D721Med (cell line): ENCODE measurements at places on chromosomes 12 and 14.

DNA sequence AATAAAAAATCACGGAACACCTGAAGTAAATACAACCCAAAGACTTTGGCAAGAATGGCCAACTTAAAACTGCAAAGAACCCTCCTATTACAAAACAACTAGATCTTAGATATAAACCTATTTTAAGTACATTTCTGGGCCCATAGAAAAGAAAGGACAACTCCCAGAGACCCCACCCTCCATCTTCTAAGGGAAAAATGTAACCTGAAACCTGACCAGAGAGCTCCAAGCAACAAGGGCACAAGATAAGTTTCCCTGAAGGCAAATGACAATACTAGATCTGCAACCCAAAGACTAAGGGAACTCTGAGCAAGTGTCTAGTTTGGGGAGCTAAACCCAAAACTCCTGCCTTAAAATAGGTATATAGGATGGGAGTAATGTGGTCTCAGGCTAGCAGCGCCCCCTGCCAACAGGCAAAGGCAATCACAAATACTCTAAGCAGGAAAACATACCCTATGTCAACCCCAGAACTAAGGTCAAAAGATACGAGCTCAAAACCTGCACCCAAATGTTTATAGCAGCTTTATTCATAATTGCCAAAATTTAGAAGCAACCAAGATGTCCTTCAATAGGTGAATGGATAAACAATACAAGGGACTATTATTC, 218.9 kb downstream of the ITPR2 start:
- DNase-seq, result no peak

DNA sequence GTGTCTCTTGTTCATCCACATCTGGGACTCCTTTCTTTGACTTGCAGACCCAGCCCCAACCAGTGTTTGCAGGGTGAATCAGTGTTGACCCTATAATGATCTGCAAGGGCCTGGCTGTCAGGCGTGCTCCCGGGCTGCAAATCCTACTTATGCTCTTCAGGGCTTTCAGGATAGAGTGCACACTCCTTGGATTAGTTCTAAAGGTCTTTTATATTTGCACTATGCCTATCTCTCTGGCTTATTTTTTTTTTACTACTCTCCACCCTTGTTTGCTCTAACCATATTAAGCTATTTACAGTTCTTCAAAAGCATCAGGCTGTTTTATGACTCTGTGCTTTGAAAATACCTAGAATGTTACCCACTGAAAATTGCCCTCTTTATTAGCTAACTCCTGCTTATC, 4.3 kb upstream of the PRICKLE1 start:
- no peak for DNase-seq

GRCh38 chr12:6312529-6313325, 2.2 kb downstream of the PLEKHG6 start:
- no peak for DNase-seq

- DNase-seq, result no peak
Measured at GRCh38 chr12:6276956-6277620, 33.4 kb upstream of the PLEKHG6 start.

- DNase-seq, result no peak
Measured at GRCh38 chr12:129672110-129672509, 231.7 kb downstream of the TMEM132D start.

DNA sequence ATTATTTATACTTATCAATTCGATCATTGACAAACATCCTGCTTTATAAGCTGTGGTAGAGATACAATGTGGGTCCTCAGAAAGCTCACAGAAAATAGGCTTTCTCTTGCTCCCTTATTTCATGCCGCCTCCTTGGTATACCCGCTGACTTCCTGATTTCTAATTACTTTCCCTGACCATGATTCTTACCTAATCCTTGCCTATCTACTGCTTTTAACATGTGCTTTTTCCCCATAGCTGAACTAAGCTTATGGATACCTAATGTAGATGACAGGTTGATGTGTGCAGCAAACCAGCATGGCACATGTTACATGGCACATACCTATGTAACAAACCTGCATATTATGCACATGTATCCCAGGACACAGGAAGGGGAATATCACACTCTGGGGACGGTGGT, 65.1 kb downstream of the ITPR2 start:
- no peak for DNase-seq

GRCh38 chr14:99043756-99044155, 228.2 kb downstream of the BCL11B start:
- DNase-seq, result no peak

- no peak for DNase-seq
Measured at GRCh38 chr12:77406219-77406905, 341.0 kb upstream of the E2F7 start.

GRCh38 chr12:19390051-19390598, 49.2 kb upstream of the AEBP2 start:
- DNase-seq, result no peak

GRCh38 chr12:96850676-96851075, 56.4 kb upstream of the NEDD1 start:
- no peak for DNase-seq

GRCh38 chr12:24014915-24015832, 65.7 kb upstream of the SOX5 start:
- DNase-seq, result no peak

GRCh38 chr12:125169870-125170269, 104.6 kb downstream of the AACS start:
- DNase-seq, result no peak

DNA sequence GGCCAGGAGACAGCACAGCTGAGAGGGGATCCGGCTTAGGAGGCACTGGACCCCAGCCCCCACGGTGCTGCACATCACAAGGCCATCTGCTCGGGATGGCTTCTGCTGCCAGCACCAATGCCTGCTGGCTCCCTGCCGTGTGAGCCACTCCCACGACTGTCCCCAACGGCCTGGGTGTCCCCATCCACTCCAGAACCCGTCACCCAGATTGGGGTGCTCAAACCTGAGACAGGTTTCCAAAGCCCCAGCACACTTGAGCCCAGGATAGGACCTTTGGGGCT, 102.4 kb downstream of the RFLNA start:
- DNase-seq, result peak; percentile 69

GRCh38 chr12:80064269-80064668, 35.1 kb upstream of the OTOGL start:
- DNase-seq, result no peak

DNA sequence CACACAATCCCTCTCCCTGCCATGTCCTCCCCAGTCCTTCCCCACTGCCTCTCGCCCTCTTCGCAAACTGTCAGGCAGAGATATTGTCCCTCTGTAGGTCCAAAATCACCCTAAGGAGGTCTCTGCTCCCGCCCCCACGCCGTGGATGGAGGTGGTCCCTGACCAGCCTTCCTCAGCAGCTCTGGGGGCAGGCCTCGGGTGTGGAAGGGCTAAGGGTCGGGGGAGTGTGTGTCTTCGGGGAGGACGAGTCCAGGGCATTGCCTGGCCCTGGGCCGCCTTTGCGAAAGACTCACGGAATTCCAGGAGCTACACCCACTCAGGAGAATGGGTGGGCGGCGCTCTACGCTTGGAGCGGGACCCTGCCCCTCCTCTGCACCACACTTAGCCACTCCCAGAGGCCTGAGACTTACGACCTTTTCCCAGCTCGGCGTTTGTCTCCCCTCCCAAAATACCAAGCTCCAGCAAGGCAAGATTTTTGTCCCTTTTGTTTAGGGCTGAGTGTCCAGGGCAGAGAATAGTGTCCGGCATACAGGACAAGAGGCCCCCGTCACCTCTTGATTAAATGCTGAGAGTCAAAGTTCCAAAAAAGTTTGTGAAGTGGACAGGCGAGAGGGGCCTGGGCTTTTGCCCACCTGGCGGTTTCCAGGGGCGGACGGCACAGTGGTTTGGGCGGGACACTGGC, 881 bp downstream of the PYGL start:
- DNase-seq, result no peak

GRCh38 chr12:110677206-110677911, 11.6 kb downstream of the HVCN1 start:
- DNase-seq, result no peak

GRCh38 chr12:72346363-72346944, 74.3 kb downstream of the TRHDE start:
- no peak for DNase-seq

- no peak for DNase-seq
Measured at GRCh38 chr12:24424889-24425600, 475.6 kb upstream of the SOX5 start.

- no peak for DNase-seq
Measured at GRCh38 chr12:54988402-54989054, 4.0 kb upstream of the TESPA1 start.

DNA sequence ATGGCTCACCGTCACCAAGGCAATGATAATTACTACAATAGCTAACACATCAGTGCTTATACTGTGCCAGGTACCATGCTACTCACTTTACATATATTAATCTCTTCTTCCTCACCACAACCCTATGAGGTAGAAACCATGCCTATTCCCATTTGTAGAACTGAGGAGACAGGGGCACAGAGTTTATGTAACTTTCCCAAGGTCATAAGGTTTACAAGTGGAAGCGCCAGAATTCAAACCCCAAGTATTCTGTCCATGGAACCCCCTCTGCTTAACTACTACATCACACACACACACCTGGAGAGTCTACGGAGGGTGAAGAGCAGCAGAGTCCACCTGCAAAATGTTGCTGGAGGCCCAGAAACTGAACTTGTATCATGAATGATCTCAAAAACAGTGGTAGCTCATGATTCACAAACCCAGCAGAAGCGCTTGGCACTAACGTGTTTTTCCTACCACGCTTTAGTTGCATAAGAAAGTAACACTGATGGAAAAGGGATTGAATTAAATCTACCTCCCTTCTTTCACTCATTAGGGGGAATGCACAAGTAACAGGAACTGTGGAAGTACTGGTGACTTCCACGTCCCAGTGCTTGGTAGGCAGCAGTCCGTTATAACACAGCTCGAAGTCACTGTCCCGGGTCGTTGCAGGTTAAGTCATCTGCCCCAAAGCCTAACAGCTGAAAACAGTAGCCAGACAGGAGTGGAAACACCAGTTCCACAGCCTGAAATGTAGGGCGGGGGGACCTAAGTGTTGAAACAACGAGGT, 2.0 kb downstream of the ITPR2 start:
- no peak for DNase-seq

- no peak for DNase-seq
Measured at GRCh38 chr12:74896186-74896585, 313.5 kb downstream of the KCNC2 start.

- DNase-seq, result no peak
Measured at GRCh38 chr12:104750061-104750460, 208.0 kb downstream of the SLC41A2 start.

- no peak for DNase-seq
Measured at GRCh38 chr14:45204241-45204640, 48.8 kb downstream of the MIS18BP1 start.

GRCh38 chr12:110379631-110380030, 23.9 kb downstream of the ANAPC7 start:
- no peak for DNase-seq

- no peak for DNase-seq
Measured at GRCh38 chr12:75480469-75480949, at the start of gene GLIPR1. Gene GLIPR1 (plus strand): TSS chr12:75480755. CDS start chr12:75480881, 126 bp downstream.

DNA sequence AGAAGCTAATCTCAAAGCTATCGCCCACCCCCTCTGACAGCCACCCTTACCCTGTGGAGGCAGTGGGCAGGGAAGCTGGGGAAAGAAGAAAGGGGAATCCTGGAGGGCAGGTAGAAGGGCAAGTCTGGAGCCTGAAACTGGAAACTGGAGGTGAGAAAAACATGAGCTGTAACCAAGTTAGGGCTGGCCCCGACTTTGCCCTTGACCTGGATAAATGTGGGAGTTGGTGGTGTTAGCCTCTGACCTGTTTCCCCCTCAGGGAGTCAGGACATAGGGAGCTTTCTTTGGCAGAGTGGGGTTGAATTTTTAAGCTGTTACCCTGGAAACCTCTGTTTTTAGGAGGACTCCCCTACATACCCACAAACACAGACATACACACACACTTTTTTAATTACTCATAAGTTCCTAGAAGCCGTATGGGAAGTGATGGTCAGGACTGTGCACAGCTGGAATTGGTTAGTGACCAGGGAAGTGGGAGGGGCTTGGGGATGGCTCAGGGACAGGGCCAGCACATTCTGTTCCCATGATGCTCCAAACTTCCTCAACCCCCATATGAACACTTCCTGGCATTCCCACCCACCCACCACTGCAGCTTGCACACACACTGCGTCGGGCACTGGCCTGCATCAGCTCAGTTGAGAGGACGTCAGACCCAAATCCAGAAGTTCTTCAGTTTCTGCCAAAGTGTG, 5.0 kb upstream of the MMP19 start:
- DNase-seq, result no peak

GRCh38 chr14:92635031-92635430, 113.4 kb downstream of the LGMN start:
- DNase-seq, result no peak

GRCh38 chr12:116502989-116503496, 56.1 kb upstream of the MAP1LC3B2 start:
- DNase-seq, result no peak

- DNase-seq, result no peak
Measured at GRCh38 chr12:52636189-52636588, 15.8 kb downstream of the KRT2 start.

DNA sequence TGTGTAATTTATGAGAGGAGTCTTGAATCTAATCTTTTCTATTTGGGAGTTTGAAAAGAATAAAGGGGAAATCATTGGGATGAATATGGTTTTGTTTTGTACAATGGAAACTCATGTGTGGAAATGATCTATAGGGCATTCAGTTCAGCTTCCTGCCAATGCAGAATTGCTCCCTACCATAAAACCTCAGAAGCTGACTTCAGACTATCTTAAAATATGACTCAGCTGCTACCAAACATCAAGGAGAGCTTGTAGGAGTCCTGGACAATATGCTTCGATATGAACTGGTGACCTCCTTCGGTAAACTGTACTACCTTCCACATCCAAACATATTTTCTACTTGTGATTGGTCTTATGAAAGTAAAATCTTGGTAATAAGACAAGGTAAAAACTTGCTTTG, 160.6 kb downstream of the CAPZA3 start:
- DNase-seq, result no peak

DNA sequence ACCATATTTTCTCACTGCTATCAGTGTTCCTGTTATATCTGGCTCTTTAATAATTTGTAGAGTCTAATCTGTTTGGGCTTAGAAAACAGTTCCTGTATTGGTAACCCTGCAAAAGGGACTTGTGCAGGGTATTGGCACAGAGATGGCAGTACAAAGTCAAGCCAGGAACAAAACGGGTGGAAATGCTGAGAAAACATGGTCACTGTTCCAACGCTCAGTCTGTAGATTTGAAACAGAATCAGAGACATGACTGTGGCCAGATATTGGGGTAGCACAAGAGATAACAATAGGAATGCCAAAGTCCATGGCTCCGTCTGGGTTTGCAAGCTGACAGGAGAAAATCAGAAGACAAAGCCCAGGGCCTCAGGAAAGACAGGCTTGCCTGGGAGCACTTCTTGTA, 290.7 kb upstream of the PDE3A start:
- DNase-seq, result no peak

DNA sequence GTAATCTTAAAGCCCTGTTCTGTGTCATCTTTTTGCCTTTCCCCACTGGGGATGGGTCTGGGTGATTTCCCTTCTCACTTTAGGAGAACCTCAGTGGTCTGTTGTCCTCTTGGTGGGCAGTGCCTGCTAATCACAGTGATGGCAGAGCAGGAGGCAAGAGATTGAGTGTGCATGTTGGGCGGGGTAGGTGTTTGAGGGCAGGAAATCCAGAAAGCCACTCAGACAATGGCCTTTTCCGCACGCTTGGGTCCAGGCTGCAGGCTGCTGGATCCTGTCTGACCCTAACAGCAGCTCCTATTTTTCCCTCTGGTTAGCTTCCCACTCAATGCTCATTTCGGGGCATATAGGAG, 13.7 kb upstream of the ITGA5 start:
- DNase-seq, result no peak

- DNase-seq, result no peak
Measured at GRCh38 chr14:87998482-87998881, 5.5 kb upstream of the GALC start.

- DNase-seq, result peak; percentile 25
Measured at GRCh38 chr14:59511916-59512575, 27.7 kb downstream of the JKAMP start.

GRCh38 chr12:124734224-124734788, 129.4 kb downstream of the SCARB1 start:
- no peak for DNase-seq
